Right kidney (tissue), 9 donors: ENCODE measurements at places on chromosomes 2 and 18.

GRCh38 chr2:129262934-129263333, 716.5 kb upstream of the RAB6C start:
- no peak for DNase-seq

DNA sequence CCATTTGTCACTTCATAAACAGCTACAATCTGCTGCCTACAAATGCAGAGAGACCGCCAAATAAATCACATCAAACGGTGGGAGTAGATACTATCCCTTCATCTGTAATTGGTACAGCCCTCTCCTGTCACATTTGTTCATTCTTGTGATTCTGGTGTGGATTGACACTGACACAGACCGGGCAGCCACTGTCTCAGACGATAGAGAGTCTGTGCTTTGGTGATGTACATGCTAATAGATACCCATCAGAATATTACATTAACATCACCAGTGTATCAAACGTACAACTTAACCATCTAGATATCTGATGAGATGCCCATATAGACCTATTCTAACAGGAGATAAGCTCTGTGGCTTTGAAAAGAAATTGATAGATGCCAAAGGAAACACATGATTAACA, 419.7 kb upstream of the ZEB2 start:
- no peak for DNase-seq

DNA sequence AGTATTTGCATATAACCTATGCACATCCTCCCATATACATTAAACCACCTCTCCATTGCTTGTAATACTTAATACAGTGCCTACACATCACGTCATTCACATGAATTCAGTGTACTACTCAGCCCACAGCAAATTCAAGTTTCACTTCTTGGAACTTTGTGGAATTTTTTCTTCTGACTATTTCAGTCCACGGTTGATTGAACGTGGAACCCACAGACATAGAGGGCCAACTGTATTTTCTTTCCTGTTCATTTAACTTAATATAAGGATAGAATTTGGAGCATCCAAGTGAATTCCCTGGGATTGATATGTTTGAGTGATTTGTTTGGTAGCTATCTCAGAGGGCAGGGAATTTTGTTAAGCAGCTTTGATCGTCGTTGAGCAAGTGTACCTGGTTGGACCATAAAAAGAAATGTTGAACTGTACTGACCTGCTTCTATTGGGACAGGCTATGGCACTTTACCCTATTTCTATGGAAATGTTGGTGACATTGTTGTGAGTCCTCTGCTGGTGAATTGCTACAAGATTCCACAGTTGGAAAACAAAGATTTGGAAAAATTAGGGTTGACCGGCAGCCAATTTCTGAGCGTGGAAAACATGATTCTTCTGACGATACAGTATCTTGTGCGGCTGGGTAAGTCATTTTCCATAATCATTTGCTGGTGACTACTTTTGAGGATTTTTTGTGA, 156.6 kb downstream of the ESCO1 start:
- DNase-seq, result no peak

- DNase-seq, result no peak
Observed at GRCh38 chr2:65366595-65367125, 65.7 kb downstream of the SPRED2 start.

DNA sequence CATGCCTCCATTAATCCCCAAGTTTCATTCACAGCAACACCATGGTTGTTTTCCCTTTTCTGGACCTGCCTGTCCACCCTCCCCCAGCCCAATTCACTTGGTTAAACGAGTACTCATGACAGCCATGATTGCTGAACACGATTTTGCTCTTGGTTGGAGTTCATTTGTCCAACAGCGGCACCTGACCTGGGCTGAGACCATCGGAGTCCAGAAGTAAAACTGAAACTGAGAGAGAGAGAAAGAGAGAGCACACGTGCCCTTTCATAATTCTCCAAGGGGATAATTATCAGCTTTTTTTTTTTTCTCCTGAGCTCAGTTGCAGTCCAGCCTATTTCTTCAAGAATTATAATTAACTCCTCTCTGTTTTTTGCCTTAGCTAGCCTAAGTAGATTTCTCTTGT, 13.7 kb upstream of the KIF5C start:
- DNase-seq, result no peak

- DNase-seq, result no peak
Observed at GRCh38 chr2:74381751-74382150, 1.6 kb upstream of the DCTN1 start.

GRCh38 chr18:31931886-31932240, 11.1 kb downstream of the TRAPPC8 start:
- DNase-seq, result no peak

DNA sequence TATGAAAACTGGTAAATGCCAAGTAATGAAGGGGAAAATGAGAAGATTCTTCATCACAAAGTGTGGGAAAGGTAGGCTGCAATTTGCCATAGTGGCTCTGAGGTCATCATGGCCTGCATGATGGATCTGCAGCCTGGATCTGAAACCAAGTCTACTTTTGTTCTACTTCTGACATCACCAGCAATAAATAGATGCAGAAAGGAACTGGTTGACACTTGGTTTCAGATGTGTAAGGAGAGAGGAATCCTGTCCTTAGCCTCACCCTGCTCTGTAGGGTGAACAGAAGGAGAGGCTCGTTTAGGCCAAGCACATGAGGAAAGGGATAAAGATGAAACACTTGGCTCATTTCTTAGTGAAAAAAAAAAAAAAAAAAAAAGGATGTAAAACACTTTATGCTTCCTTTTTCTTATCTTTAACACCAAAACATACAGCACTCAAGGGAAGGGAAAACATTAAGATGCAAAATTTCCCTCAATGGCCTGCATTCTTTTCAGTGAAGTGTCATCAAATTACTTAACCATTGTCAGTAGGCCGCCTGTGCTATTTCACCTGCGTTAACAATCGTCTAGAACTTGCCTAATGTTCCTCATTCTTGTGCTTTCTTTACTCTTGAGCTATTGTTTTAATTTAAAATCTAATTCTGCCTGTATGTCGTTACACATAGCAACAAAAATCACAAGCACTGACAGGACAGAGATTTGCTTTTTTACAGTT, 3.9 kb downstream of the NEB start:
- no peak for DNase-seq

DNA sequence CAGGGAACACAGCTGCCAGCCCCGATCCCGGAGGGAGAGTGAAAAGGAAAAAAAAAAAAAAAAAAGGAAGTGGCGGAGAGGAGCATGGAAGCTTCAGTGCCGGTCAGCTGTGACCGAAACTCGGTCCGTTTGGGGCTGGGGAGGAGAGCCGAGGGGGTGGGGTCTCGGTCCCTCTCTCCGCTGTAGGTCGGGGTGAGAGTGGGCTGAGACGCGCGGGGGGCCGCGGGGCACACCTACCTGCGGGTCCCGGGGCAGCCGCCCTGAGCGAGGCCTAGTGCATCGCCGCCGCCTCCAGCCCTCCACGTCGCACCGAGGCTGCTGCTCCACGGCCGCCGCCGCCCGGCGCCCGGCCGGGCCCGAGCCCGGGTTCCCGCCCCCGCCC, 536 bp downstream of the VPS54 start:
- DNase-seq, result no peak

DNA sequence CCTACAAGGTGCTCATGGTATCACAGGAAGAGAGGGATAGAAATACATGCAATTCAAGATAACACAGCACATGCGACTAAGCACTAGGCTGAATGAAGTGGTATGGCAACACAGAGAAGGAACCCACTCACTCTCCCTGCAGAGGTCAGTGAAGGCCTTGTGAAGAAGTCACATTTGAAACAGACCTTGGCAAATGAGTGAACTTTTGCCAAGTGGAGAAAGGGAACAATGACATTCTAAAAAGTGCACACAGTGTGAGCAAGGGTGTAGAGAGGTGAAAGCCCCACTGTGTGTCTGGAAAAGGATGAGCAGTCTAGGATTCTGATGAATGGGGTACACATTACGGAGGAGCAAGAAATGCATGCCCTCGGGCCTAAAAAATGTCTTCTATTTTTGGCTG, 23.3 kb downstream of the KLF7 start:
- DNase-seq, result peak; percentile 2

DNA sequence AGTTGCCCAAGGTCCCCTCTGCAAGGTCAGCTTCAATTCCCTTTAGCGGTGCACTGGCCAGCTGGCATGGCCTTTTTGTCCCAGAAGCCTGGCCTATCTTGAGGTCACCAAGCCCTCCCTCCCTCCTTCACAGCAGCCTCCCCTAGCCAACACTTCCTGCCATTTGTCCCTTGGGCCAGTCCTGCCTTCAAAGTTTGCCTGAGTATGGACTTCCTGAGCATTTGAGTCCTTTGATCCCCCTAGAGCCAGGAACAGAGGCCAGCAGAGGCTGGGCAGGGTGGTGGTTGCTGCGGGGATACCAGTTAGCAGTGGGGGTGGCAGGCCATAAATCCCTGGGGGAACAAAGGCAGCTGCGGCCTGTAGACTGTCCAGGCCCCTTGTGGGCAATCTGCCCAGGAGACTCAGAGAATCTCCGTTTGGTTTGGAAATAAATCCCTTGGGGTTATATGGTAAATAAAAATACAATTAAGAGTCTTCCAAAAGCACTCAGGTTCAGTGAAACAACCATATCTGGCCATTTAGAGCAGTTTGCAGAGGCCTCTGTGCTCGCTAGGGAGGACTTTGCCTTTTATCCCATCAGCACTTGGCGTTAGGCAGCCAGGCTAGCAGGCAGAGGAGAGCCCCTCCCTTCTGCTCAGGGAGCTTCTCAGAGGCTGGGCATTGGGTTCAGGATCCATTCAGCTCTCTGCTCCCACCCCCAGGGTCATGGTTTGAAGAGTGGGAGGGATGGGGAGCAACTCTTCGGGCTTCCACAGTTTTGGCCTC, 3.1 kb upstream of the HES6 start:
- DNase-seq, result no peak

DNA sequence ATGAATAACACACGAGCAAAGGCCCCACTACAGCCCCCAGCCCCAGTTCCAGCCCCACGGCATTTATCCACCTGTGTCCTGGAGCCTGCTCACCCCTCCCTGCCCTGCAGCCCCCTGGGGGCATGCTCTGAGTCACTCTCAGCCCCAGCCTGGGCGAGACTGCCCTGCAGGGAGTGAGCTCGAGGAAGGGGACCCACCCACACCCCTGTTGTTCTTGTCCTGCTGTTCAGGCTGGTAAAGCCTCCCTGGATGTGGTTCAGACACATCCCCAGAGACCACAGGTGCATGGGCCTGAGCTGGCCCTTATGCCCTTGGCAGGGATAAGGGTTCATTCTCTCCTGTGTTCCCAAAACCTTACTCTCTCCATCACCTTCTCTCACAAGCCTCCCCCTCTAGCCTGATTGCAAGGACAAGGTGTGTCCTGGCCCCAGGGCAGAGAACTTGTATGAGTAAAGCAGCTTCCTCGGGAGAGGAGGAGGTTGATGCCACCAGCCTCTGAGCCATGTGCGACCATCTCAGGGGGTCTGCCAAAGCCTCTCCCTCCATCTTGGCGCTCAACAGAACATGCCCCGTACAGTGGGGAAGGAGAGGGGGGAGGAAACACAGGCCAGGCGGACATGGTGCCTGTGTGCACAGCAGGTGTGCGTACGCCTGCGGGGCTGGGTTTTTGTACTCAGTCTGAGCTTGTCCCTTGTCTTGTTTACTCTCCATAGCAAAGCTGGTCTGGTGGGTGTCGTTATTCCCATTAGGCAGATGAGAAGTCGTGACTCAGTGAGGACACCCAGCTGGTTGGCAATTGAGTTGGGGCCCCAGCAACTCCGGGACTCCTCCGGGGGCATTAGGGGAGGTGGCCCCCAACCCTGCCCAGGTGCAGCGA, 64.4 kb downstream of the CIB4 start:
- DNase-seq, result no peak

- DNase-seq, result no peak
Observed at GRCh38 chr2:72950558-72951255, 33.4 kb downstream of the EMX1 start.

GRCh38 chr2:97676620-97677019, 7.1 kb downstream of the C2orf92 start:
- no peak for DNase-seq

DNA sequence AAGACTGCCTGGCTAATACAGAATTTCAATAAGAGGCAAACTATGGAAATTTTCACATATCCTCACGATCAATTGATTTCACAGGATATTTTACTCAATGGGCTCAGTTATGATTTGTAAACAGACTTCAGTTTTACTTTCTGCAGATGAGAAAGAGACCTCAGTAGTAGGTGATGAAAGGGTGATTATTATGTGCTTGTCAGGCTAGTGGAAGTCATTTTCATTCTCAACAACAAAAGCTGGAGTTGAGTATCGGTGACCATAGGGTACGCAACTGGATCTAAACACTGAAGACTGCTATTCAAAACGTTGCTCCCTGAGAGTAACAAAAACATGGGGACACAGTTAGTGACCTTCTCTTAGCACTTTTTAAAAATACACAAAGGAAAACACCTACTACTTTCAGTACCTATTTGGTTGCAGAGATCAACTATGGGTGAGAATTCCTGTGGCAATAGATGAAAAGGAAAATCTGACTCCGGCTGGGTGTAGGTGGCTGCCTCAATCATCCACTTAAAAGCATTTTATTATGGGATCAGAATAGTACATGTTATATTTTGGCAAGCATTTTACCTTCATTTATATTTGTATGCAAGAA, 126.2 kb upstream of the VRK2 start:
- DNase-seq, result no peak

DNA sequence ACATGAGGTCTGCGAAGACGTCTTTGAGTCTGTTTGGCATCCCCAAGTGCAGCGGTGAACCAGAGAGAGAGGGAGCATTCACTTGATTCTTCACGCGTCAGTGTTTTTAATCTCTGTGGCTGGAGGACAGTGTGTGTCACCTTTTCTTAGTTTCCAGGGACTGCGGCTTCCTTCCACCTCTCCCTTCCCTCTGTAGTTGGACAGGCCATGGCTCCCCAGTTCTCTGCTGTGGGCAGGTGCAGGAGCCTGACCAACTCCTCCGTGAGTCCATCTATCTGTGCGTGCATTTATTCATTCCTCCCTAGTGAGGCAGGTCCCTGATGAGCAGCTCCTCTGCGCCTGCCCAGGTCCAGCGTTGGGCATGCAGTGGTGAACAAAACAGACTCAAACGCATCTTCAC, 42.9 kb downstream of the AGAP1 start:
- DNase-seq, result no peak

GRCh38 chr18:52348209-52348608, 8.2 kb downstream of the DCC start:
- no peak for DNase-seq

- DNase-seq, result no peak
Observed at GRCh38 chr2:72367530-72368225, 220.0 kb upstream of the CYP26B1 start.

GRCh38 chr2:150388289-150388625, 99.2 kb downstream of the RND3 start:
- no peak for DNase-seq

GRCh38 chr2:120833127-120833675, 97.5 kb downstream of the GLI2 start:
- no peak for DNase-seq

- DNase-seq, result no peak
Observed at GRCh38 chr2:98913916-98914712, 21.9 kb downstream of the CRACDL start.

GRCh38 chr2:105836840-105837692, 92.4 kb downstream of the NCK2 start:
- no peak for DNase-seq

DNA sequence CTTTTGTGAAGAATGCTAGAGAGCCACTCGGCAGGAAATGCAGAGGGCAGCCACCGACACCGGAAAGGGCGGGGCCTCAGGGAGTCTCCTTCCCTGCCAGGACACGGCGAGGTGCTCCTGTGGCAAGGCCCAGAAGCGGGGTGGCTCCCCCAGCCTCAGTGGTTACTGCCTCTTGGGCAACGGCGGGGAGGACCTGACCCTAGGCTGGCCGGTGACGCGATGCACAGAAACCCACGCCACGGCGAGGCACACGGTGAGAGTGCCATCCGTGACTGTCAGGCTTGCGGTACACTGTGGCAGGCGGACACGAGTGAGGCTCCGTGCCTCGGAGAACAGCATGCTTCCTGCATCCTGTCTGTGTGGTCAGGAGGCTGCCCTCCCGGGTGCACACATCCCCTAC, 47.8 kb downstream of the ZAP70 start:
- no peak for DNase-seq
